ENCODE measurements at places on chromosomes 7 and 10.

GRCh38 chr7:82050792-82051191 is 280.9 kb upstream of the HGF start:
- no peak for DNase-seq
- H3K4me1 ChIP-seq = peaks cover 3% of the 10 kb centered on the region
- H3K27me3 ChIP-seq = no peaks in the 10 kb centered on the region

- H3K4me3 ChIP-seq = no peak overlapping the region
- no peaks in the 10 kb centered on the region for H3K27me3 ChIP-seq
- no peaks in the 10 kb centered on the region for H3K36me3 ChIP-seq
- no peak for DNase-seq
- no peaks in the 10 kb centered on the region for H3K4me1 ChIP-seq
Observed at GRCh38 chr10:47020471-47020870, 109.2 kb downstream of the PTPN20 start.

GRCh38 chr7:140562926-140563481 is 77.6 kb downstream of the DENND2A start:
- no peak overlapping the region for H3K4me3 ChIP-seq
- no peak for DNase-seq
- no peaks in the 10 kb centered on the region for H3K4me1 ChIP-seq
- no peaks in the 10 kb centered on the region for H3K36me3 ChIP-seq

GRCh38 chr10:63171255-63171855 is 38.2 kb downstream of the NRBF2 start:
- H3K4me3 ChIP-seq = no peak overlapping the region
- no peaks in the 10 kb centered on the region for H3K4me1 ChIP-seq
- no peak for DNase-seq

Measured in tibial nerve (tissue), 4 donors.